Stimulated activated CD8-positive, alpha-beta memory T cell treated with anti-CD3 and anti-CD28 coated beads, Interleukin-12 subunit alpha, Interleukin-12 subunit beta, amount 100 ng/mL, for 1 hour (primary cell): ENCODE measurements at places on chromosomes 16 and 17.
A peak's percentile ranks its signal among the peaks of the same experiment; 100 is the strongest.

DNA sequence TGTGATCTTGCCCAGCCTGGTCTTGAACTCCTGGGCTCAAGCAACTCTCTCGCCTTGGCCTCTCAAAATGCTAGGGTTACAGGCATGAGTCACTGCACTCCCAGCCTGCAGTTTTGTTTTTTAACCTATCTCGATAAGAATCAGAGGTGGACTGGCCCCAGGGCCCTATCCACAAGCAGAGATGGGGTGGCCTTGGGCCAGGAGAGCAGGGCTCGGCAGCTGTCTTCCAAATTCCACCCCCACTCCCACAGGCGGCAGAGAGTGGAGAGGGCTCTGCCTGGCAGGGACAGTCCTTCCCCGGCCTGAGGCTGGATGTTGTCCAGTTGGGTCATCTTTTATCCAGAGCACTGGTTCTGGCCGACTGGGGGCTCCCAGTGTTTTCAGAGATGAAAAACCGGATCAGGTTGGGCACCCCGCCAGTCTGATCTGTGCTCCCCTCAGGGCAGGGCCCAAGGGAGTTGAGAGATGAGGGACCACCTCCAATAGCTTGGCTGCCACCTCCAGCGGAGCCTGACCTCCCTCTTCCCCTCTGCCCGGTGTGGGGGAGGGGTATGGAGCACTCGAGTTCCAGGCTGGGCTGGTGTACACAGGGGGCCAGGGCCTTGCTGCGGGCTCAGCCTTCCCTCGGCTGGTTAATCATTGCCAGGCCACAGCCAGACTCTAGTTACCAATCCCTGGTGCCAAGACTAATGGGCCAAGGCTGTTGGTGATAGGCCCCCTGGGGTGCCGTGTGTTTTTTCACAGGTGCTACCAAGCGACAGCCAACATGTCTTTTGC, 30.3 kb upstream of the MYO15B start:
- no peak for DNase-seq

GRCh38 chr16:23944381-23944780, 108.6 kb downstream of the PRKCB start:
- no peak for DNase-seq

DNA sequence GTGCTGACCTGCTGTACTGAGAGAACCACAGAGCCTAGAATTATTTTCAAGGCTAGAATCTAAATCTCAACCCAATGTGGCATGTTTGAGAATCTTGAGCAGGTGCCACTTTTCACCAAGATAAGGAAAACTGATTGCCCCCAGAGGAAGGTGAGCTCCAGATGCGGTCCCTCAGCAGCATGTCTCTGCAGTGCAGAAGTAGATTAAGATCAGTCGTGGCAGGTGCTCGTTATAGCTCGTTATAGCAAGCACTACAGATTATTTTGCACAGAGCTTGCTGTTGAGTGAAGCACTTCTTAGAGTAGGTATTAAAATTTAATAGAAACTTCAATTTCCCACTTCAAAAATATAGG, 176.0 kb downstream of the AATF start:
- no peak for DNase-seq

- no peak for DNase-seq
Observed at GRCh38 chr16:84246679-84247077, 6.9 kb upstream of the KCNG4 start.

- DNase-seq = no peak
Observed at GRCh38 chr17:9095390-9095789, 74.1 kb downstream of the NTN1 start.

DNA sequence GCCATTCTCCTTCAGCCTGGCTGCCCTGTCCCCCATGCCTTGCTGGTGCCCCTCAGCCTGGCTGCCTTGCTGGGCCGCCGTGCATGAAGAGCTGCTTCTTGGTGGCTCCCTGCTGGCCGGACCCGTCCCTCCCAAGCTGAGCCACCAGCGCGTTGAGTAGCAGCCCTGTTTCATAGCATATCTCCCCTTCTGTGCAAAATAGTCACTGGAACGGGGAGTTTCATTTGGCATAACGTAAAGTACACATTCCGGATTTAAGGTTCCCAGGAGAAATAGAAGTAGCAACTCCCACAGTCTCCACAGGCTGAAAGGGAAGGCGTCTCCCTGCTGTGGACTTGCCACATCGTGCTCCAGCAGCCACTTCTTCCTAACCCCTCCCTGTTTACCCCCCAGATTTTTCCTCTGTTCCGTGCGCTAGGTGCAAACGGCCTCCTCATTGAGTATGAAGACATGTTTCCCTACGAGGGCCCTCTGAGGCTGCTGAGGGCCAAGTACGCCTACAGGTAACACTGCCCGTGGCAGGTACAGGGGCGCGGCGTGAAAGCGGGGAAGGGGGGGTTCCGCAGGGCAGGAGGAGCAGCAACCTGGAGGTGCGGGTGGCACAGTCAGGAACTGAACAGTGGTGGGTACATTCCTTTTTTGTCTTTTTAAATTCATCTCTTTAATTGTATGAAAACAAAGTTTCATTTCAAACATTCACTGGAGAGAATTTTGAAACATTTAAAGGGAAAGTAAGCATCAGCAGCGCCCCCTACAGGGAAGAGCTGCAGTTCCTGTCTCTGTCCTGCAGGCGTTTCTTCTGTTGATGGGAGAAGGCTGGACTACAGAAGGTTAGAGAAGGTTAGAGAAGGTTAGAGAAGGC, 5.8 kb upstream of the OGFOD3 start:
- peak; percentile 35 for DNase-seq
